ENCODE measurements at places on chromosomes 7 and 10.

GRCh38 chr7:102875700-102876295, 37.0 kb upstream of the LRRC17 start:
- no peak for DNase-seq

DNA sequence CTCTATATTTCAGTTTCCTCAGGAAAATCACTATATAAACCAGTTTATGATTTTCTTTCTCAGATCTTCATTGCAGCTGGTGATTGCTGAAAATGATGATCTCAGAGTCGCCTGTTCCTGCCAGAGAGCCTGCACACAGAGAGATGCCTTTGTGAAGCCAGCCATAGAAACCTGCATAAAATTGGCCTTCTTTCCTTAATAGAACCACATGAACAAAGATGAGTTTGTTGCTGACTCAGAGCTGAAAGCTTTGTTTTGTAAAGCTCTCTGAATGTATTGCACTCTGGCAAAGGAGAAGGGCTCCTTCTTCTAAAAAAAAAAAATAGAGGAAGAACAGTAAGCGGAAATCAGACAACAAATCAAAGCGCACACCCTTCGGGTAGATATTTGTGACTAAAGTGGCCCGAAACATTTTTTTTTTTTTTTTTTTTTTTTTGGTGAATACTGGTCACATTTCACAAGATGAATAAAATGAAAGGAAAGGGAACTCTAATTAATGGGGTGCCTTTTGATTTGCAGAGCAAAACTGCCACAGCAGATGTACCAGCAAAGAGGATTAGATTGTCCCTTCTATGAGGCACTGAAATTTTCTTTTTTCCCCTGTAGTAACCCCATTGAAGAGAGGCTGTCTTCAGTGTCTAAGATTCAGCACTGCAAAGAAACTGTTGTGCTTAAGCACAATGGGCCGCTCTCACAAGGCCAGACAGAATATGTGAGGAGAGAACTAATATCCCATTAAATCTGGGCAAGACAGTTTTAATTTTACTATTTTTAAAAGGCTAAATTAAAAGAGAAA, 75.1 kb upstream of the PTPRZ1 start:
- no peak for DNase-seq

- DNase-seq = no peak
Observed at GRCh38 chr7:132866144-132866531, 215.8 kb downstream of the CHCHD3 start.

GRCh38 chr10:99450156-99450555, 19.7 kb upstream of the GOT1 start:
- DNase-seq = no peak

DNA sequence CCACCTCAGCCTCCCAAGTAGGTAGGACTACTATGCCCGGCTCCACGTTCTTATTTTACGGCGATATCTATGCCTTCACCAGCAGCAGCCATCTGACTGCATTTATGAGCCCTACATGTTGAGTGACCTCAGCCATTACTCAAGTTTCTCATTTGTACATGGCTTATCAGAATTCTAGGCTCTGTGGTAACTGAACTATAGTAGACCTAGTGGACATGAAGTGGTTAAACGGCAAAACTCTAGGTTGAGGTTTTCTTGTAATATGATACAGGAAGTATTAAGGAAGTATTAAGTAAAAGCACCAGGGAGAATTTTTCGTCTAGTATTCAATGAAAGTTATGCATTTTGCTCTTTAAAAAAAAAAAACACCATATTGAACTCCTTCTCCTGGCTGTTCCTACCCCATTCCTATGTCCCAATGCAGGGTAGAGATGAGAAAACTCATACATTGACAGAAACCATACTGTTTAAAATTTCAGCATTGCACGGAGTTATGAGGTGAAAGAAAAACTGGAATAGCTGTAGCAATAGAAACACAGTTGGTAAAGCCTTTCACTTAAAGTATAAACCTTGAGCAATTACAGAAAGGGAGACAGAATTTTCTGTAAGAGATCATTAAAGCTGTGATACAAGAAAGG, 39.8 kb upstream of the EPC1 start:
- DNase-seq = no peak

DNA sequence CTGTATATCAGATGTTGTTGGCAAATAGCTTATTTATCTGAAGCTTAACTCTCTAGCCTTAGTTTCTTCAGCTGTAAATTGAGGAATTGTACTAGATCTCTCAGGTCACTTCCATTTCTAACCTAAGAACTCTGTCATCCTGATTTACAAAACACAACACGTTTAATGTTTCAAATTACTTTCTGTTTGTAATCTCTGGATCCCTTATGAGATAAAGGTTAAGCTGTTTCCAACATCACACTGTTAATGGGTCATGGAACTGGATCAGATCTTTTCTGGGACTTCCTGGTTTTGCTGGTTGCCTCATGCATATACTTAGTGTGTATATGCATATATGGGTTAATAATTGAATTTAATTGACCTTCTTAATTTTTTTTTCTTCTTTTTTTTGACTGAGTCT, 9.9 kb downstream of the SAMD8 start:
- no peak for DNase-seq

GRCh38 chr7:20229646-20230500, 12.7 kb upstream of the MACC1 start:
- no peak for DNase-seq

- no peak for DNase-seq
Observed at GRCh38 chr7:24652251-24652939, 79.1 kb downstream of the PALS2 start.

DNA sequence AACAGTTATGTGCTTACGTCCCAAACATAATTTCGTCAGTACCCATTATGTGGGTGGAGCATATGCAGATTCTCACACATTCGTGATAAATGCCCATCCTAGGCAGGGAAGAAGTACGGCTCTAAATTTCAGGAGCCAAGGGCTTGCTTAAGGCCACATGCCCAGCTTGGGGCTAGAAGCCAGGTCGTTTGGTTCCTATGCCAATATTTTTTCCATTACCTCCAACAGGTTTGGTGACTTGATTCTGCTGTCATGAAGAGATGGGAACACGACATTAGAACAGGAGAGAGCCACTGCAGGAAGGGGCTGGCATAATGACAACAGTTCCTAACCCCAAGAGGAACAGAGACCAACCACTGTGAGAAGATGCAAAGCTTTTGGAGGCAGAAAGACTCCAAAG, 85.1 kb downstream of the HIPK2 start:
- no peak for DNase-seq

DNA sequence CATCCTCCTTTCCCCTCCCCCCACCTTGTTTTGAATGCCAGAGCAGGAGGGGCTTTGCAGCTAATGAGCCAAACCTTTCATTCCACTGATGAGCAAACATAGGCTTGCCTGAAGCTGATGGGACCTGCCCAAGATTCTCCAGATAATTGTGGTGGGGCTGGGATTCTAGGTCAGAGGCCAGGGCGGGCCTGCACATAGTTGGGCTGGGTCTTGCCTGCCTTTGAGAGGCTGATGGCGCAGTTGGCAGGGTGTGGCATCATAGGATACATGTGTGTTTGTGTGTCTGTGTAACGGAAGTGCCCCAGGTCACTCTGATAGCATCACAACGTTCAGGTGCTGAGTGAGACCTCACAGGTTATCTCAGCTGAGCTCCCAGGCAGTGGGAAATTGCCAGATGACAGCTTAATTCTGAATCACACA, 22.9 kb downstream of the BTBD16 start:
- DNase-seq = no peak

- DNase-seq = no peak
Observed at GRCh38 chr7:22330903-22331302, 26.1 kb downstream of the RAPGEF5 start.

GRCh38 chr7:69204943-69205342, 393.3 kb upstream of the AUTS2 start:
- DNase-seq = no peak

GRCh38 chr7:2512179-2512661, 7.4 kb upstream of the LFNG start:
- no peak for DNase-seq

DNA sequence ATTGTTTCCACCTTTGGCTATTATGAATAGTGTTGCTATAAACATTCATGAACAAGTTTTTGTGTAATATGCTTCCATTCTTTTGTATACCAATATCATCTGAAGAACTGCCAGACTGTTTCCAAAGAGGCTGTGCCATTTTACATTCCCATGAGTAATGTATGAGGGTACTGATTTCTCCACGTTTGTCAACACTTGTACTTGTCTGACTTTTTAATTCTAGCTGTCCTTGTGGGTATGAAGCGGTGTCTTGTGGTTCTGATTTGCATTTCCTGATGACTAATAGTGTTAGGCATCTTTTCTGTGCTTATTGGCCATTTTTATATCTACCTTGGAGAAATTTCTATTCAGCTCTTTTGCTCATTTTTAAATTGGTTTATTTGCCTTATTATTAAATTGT, 52.8 kb downstream of the LSMEM1 start:
- no peak for DNase-seq

DNA sequence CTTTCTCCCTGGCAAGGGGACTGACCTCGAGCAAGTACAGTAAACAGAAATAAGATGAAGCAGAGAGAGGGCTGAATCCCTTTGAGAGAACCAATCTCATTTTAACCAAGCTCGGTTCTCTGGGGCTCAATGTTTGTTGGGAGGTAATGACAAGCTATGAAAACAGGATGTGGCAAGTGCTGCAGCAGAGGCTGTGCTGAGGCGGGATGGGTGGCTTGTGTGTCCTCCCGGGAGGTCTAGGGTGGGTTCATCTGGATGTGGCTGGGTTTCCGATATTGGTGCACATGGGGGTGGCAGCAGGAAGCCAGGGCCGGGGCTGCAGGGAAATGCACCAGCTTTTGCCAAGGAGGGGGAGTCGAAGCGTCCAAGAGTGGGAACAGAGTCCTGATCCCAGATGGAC, 84.5 kb downstream of the AOAH start:
- no peak for DNase-seq

GRCh38 chr10:132444877-132445351, 47.9 kb downstream of the PWWP2B start:
- no peak for DNase-seq

- DNase-seq = no peak
Observed at GRCh38 chr10:131127138-131127589, 184.4 kb downstream of the TCERG1L start.

GRCh38 chr10:60137292-60137992, 231.1 kb upstream of the CCDC6 start:
- no peak for DNase-seq

DNA sequence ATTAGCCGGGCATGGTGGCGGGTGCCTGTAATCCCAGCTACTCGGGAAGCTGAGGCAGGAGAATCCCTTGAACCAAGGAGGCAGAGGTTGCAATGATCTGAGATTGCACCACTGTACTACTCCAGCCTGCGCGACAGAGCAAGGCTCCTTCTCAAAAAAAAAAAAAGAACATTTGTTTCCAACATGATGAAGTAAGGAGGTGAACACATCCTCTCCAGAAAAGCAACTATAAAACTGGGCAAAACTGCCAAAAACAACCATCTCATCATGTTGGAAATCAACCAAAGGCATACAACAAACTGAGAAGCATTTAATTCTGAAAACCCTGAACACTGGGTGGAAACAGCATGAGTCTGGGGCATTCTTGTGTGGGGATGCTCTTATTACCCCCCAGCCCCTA, 14.3 kb downstream of the PRTFDC1 start:
- no peak for DNase-seq

DNA sequence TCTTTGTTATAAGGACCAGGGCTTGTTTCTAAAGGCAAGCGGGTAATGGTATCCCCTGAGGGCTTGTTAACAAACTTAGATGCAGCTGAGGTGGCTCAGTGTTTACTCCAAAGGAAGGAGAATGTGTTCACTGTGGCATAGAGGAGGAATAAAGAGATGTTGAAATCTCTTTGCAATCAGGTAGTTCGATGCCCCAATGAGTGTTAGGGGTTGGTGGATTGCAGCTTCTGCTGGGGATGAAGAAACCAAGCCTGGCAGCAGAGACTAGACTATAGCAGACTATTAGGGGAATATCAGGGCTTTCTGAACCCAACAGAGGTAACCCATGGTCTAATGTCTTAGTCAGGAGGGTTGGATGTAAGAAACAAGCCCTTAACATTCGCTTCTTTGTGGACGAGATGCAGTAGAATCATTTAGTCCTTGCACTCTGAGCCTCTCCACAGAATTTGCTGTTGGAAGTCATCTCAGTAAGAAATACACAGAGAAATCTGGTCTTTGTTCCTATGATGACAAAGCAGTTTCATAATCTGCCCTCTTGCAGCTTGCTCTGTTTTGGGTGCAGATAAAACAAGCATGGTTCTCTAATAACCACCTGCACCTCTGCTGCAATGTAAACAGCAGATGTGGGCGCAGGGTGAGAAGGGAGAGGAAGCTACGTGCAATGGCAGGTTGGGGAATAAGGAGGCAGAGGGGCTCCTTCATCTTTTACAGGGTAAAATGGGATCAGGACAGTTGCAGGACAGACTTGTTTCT, 108.6 kb downstream of the NRF1 start:
- no peak for DNase-seq

GRCh38 chr7:128785738-128786137, 6.0 kb upstream of the CCDC136 start:
- no peak for DNase-seq

- DNase-seq = no peak
Observed at GRCh38 chr10:66629996-66630395, 295.8 kb upstream of the LRRTM3 start.

DNA sequence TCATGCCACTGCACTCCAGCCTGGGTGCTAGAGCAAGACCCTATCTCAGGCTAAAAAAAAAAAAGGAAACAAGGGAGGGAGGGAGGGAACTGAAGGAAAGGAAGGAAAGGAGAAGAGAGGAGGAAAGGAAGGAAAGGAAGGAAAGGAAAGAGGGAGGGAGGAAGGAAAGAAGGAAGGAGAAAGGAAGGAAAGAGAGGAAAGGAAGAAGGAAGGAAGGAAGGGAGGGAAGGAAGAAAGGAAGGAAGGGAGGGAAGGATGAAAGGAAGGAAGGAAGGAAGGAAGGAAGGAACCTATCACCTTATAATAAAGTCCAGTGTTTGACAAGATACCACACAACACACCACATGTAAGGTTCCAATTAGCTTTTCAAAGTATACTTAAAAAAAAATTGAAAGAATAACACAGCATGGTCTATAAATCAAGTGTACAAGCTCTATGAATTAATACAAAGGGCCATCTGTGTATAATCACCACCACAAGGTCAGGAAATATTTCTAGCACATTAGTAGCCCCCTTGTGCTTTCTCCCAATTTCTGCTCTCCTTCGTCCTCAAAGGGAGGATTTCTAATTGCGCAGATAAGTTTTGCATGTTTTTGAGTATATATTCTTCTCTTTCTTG, 26.4 kb downstream of the RNF216 start:
- no peak for DNase-seq

GRCh38 chr10:110499796-110500514, 2.2 kb downstream of the DUSP5 start:
- no peak for DNase-seq

DNA sequence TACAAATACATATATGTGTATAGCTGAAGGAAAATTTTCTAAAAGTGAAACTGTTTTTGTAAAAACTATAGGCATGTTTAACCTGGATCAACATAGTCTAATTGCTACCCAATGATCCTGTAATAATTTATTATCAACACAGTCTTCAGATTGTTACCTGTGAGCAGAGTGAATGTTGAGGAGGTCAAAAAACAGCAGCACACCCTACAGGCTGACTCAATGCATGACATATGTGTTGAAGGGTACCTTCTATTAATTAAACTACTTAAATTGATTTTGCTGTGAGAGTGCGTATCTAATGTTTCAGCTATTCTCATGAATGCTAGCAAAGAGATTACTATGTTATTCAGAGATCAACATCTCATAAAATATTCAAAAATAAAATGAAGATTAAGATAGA, 411.4 kb downstream of the TNS3 start:
- no peak for DNase-seq
